Muscle of arm (tissue), 14 donors: ENCODE measurements at places on chromosomes 2 and 18. TPM values are rescaled to one million over a fixed set of nuclear protein-coding genes. Genes with fewer than 3 reads are reported as not detected.

SPDYA gene
- polyA plus RNA-seq = not detected

DCC gene
- polyA plus RNA-seq = 0.08 TPM

GRCh38 chr2:238376884-238377391, 49.8 kb upstream of the ASB1 start:
- DNase-seq = no peak

- DNase-seq = no peak
Observed at GRCh38 chr2:179606141-179606540, 255.3 kb downstream of the ZNF385B start.

DNA sequence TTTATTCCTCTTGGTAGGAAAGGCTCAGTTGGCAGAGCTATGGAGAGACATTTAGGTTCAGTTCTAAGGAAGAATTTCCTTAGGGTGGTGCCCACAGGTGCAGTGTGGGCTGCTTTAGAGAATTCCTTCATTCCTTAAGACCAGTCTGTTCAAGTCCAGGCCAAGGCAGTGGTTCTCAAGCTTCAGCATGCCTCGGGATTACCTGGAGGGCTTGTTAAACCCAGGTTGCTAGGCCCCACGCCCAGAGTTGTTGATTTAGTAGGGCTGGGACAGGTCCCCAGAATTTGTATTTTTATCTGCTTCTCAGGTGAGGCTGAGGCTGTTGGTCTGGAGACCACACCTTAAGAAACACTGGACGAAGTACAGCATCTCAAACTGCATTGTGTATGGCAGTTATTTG, 68.9 kb downstream of the CERS6 start:
- DNase-seq = no peak

DNA sequence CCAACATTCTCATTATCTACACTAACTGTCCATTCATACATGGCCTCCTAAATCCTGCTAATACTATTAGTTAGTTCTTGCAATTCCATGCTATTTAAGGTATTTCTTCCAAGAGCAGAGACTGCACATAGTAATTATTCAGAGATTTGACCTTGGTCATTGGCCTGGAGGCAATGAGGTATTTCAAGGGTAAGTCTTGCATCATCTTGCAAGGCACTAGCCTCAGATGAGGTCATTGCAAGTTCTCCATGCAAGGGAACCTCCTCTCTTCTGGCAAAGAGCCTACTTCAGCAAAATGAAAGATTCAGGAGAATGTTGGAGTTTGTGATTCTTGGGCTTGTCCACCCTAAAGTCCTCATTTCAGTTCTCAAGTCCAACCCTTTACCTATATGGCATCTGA, 48.5 kb upstream of the IKZF2 start:
- DNase-seq = no peak

GRCh38 chr18:58966005-58966677, 101.5 kb downstream of the ZNF532 start:
- no peak for DNase-seq

GRCh38 chr2:201795607-201796477, 10.5 kb upstream of the CDK15 start:
- peak; percentile 41 for DNase-seq

DNA sequence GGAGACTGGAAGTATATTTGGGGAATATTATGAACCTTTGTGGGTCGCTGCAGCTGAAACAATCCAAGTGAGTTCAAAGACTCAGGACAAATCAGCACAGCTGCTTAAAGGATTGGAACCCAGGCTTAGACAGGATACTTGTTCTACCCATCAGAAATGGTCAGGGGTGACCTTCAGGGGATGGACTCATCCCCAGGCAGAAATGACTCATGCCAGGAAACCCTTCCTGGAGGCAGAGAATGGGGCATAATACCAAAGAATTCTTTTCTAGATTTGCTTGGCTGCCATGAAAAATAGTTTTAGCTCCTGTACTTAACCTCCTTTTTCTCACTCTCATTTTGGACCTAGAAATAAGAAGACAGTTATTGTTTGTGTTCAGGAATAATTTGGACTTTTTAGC, 425.5 kb downstream of the TSN start:
- no peak for DNase-seq

DNA sequence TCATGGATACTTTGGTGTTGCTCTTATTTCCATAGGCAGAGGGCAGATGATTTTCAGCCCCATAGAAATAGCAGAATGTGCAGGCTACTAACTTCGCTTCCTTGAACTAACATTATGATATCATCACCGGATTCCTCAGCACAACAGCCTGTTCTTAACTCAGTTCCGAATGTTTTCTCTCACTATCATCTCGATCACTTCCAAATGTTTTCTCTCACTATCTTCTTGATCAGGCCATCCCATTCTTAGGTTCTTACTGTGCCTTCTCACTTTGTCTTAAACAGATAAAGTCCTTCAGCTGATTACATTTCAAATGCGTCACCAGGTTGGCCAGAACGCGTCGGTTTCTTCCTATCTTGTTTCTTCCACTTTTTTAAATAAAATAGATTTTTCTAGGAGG, 11.4 kb upstream of the MBD2 start:
- no peak for DNase-seq

- no peak for DNase-seq
Observed at GRCh38 chr18:77708826-77709506, 459.3 kb downstream of the GALR1 start.

GRCh38 chr2:50777954-50778353, 254.0 kb downstream of the NRXN1 start:
- no peak for DNase-seq

NEB gene
- 698 TPM for polyA plus RNA-seq

QPCT gene
- 21.5 TPM for polyA plus RNA-seq

GRCh38 chr2:145807968-145808367, 1288.0 kb upstream of the ZEB2 start:
- DNase-seq = no peak

CYP27C1 gene
- 7.2 TPM for polyA plus RNA-seq

DNA sequence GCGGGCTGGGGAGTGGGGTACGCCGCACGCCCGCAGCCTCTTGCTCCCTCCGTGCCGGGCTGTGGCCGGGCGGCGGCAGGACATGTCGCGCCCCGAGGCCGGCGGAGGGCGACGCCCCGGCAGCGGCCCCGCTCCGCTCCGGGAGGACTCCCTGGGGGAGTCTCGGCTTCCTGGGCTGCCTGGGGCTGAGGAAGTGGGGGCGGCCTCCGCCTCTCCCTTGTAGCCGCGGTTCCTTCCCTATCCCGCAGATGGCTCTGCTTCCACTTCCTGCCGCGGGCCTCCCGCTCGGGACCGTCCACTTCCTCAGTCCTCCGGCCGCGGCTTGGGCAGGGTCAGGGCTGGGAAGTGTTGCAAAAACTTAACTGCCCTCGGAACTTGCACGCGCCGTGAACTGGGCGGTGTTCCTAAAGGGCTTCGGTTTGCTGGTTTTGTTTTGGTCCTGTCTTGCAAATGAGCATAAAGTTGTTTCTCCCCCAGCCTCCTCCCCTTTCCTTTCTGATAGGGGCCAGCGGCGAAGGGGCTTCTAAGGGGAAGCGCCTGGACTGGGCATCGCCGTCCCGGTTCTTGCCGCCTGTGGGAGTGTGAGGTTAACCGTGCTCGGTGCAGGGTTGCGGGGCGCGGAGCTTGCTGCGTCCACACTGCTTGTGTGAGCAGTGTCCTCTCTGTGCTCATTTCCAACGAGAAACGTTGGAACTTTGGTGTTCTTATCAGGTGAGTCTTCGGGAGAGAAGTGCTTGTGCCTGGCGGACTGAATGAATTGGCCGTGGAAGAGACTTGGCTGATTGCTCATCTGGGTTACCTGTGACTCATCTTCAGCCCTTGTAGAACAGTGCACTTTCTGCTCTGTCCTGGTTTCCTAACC, 600 bp downstream of the RALB start:
- peak; percentile 82 for DNase-seq

DNA sequence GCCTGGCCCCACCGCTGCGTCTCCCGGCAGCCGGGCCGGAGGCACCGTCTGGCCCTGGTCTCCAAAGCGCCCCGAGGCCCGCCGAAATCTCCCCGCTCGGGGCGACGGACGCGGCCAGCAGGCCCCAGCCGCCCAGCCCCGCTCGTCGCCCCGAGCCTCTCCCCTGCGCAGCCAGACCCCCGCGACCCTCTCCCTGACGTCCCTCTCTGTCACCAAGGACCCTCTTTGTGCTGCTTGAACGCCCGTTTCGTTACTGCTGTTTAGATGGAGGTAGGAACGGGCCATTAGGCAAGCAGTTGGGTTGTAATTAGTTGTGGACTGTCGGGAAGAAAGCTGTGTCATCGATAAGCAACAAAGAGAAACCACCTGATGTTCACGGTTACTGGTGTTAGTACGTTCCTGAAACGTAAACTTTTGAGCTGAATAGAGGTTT, 686 bp downstream of the UBXN4 start:
- DNase-seq = peak; percentile 64

DNA sequence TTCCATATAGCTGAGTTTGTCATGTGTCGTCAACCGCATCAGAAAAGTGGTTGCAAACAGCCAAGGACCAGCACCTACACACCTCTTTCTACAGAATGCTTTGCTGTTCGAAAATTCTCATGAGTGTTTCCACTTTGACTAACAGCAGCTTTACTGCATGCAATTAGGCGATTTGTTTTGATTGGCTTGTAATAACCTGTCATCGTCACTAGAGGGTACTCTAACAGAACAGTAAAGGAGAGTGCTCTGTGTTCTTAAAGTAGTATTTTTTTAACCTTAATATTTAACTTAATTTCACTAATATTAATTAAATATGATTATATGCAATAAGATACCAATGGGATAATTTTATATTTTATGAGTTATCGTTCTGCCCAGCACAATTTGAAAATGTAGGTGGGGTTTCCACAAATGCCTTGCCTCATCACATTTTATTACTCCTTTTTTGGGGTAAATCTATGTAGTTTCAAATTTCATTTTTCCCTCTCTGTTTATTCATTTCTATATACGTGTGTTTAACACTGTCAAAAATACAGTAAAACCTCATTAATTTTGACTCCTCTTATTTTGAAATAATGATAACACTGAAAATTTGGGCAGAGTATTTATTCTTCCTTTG, 502.2 kb downstream of the NRXN1 start:
- peak; percentile 26 for DNase-seq

SUPT7L gene
- not detected for polyA plus RNA-seq

TANC1 gene
- polyA plus RNA-seq = 30.3 TPM

- peak; percentile 57 for DNase-seq
Observed at GRCh38 chr2:127255146-127255545, 35.0 kb upstream of the CYP27C1 start.

GRCh38 chr2:111917106-111917505, 18.7 kb downstream of the MERTK start:
- DNase-seq = no peak

GRCh38 chr2:181367906-181368435, 89.2 kb upstream of the ITGA4 start:
- no peak for DNase-seq

- DNase-seq = peak; percentile 90
Observed at GRCh38 chr2:45882707-45883602, 231.5 kb downstream of the PRKCE start.

CIDEA gene
- 0.30 TPM for polyA plus RNA-seq

- no peak for DNase-seq
Observed at GRCh38 chr2:231210782-231211181, 12.4 kb downstream of the ARMC9 start.

- DNase-seq = no peak
Observed at GRCh38 chr2:32290000-32290339, 12.3 kb downstream of the YIPF4 start.

DNA sequence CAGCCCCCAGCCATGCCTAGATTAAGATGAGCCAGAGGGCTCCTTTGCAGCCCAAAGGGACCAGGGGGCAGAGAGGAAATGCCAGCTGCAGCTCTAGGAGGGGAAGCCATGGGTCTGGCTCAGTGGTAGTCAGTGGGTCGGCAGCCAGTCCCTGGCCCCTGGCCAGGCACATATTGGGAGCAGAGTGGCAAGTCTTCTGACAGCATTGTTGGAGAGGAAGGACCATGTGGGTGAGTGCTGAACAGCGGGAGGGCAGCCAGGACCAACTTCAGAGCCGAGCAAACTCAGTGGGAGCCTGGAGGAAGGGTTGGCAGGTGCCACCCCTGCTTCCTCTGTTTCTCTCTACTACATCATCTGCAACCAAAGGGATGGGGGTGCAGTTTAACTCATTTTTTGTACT, 140.5 kb upstream of the PELI1 start:
- DNase-seq = no peak

- DNase-seq = no peak
Observed at GRCh38 chr2:162018530-162018929, 55.5 kb downstream of the DPP4 start.

ANKRD30BL gene
- polyA plus RNA-seq = not detected

MROH2A gene
- polyA plus RNA-seq = not detected

GRCh38 chr2:169361706-169362117, 622 bp downstream of the LRP2 start:
- no peak for DNase-seq

TUBA4B gene
- polyA plus RNA-seq = not detected

DNA sequence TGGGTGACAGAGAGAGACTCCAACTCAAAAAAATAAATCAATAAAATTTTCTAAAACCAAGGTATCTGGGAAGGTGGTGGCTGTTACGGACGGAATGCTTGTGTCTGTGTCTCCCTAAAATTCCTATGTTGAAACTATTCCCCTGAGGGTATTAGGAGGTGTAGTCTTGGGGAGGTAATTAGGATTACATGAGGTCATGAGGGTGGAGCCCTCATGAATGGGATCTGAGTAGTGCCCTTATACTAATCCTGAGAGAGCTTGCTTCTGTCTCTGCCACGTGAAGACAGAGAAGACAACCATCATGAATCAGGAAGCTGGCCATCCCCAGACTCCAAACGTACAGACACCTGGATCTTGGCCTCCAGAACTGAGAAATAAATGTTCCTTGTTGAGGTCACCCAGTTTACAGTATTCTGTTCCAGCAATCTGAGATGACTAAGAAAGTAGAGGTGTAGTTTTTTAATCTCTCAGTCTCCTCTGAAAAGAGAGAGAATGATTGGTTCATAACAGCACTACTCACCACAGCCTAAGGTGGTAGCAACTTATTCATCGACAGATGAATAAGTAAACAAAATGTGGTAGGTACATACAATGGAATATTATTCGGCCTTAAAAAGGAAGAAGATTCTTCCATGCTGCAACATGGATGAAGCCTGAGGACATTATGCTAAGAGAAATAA, 38.4 kb downstream of the TGFBRAP1 start:
- DNase-seq = no peak

SKOR2 gene
- not detected for polyA plus RNA-seq

DNA sequence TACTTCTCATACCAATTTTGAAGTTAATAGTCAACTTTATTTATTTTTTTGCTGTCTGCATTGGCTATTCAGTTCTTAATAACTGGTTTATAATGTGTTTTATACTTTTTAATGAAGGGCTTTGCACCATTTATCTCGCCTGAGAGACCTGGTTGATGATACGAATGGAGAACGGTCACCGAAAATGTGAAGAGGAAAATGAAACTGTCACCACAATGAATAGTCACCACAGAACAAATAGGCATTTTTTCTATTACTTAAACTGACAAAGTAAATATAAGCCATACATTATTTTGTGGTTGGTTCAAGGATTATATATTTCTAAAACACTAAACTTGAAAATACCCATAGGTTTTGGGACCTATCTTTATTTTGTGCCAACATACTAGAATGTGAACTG, 20.4 kb downstream of the C18orf54 start:
- DNase-seq = no peak

DNA sequence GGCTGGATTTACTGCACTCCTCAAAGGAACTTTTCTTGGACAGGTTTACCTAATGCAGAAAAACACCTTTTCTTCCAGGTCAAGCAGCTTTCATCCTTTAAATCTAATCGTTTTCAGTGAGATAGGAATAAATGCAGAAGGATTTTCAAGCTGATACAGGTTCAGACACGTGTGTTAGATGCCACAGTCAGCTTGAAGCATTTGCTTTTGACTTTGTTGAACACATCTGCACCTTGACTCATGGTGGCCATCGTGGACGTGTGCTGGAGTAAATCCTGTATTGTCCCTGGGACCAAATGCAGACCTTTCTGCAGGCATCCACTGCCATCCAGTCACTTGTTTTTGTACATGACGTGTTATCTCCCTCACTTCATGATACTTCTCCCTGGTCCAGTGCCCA, 61.9 kb downstream of the KLHL29 start:
- no peak for DNase-seq
